ENCODE measurements at places on chromosomes 2 and 18. TPM values are rescaled to one million over a fixed set of nuclear protein-coding genes. Genes with fewer than 3 reads are reported as not detected.

Gene SCLY
- 11.0 TPM for total RNA-seq

Gene CYS1
- 2.0 TPM for total RNA-seq

Gene TSPYL6
- total RNA-seq = not detected

Gene SLC19A3
- total RNA-seq = 0.40 TPM

Gene SLC14A1
- 443 TPM for total RNA-seq
